ENCODE measurements at places on chromosomes 2 and 18.
A peak's percentile ranks its signal among the peaks of the same experiment; 100 is the strongest.

DNA sequence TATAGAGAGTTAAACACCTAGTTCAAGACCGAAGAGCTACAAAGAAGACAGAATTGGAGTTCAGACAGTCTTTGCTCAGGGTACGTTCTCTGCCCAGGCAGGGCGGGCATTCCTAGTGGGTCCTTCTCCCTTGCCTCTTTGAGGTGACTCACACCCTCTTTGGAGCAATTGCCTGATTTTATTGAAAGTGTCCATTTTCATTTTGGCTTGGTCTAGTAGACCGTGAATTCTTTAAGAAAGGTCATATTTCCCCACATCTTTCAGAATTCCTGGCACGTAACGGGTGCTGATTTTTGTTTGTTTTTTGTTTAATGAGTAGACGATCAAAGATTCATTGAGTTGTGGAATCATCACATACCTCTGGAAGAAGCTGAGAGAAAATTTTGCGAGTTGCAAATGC lies 871.5 kb downstream of the RNF144A start:
- no peak for DNase-seq

- DNase-seq, result no peak
These were observed 54.4 kb downstream of the NCKAP5 start for GRCh38 chr2:133513893-133514292.

- DNase-seq, result no peak
These were observed 2.6 kb downstream of the THADA start for GRCh38 chr2:43593254-43593653.

DNA sequence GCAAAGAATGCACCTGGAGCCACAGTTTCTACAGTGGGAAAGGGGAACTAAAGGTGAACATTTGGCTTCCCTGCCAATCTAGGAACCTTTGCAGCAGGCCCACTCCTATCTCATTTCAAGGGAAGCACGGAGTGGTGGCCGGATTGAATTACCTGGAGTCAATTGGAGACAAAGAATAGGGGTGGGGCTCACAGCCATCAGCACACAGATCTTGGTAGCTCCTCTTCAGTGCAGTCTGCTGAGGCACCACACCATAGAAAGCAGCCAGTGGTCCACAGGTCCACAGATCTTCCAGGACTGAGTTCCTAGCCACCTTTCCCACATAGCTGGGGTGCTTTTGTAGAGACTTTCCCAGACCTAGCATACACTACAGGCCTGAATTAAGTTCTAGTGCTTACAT lies 43.5 kb upstream of the NXPH2 start:
- DNase-seq, result no peak

DNA sequence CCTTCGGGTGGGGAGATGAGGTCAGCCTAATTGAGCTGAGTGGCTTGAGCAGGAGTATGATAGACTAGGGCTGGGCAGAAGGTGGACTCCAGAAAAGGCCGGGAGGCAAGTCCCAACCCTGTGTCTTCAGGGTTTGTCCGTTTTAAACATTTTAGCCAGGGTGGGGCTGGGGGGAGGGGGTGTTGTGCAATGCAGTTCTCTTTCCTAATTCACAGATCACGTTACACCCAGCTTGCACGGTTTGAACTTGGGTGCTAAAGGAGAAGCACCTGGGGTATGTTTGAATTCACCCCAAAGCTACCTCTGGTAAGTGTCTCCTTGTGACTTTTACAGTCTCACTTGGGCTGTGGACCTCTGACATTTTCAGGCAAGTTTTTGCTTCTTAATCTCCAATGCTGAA lies 233.3 kb downstream of the AGAP1 start:
- no peak for DNase-seq

DNA sequence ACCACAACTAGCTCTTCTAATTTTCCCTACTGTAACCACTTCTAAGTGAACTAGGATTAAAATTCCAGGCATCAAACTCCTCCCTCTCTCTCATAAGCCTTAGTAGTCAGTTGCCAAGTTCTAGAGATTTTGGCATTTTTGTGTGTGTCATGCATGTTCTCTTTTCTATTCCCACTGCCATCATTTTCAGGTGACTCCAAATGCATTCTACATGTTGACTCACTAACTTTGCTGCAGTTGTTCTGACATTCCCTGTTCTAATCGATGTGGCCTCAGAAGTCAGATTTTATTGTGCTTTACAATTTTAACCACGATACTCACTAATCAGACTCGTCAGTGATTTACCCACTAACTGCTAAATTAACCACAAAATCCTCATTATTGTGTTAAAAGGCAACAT lies 13.3 kb downstream of the DSC1 start:
- DNase-seq, result no peak

GRCh38 chr2:96336873-96337272 lies 1.3 kb downstream of the NCAPH start:
- DNase-seq, result no peak

- peak; percentile 18 for DNase-seq
These were observed 155.4 kb downstream of the FAM210A start for GRCh38 chr18:13570856-13571495.

DNA sequence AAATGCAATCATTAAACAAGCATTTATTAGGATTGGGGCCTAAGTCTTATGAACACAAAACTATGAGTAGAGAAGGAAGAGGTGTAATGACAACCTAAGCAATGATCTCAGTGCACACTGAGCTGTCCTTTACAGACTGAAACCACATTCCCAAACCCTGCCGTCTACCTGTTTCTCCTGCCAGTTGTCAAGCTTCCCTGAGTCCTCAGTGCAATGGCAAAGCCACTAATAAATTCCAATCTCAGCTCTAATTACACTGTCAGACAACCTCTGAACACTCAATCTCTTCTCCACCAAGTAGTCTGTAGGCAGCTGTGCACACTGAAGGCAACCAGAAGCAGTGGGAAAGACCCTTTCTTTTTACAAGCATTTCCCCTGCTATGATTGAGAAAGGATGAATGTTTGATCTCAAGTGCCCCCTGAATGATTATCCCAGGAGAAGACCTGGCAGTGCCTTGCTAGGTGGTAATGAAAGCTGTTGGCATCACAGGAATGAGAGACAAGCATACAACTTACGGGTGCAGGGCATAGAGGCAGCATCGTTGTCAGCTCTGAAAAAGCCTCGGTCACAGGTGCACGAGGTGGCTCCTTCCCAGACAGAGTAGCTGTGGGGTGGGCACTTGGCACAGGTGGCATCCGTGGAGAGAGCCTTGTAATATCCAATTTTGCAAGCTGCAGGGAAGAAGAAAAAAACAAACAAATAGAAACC lies 71.4 kb downstream of the EPHA4 start:
- no peak for DNase-seq

DNA sequence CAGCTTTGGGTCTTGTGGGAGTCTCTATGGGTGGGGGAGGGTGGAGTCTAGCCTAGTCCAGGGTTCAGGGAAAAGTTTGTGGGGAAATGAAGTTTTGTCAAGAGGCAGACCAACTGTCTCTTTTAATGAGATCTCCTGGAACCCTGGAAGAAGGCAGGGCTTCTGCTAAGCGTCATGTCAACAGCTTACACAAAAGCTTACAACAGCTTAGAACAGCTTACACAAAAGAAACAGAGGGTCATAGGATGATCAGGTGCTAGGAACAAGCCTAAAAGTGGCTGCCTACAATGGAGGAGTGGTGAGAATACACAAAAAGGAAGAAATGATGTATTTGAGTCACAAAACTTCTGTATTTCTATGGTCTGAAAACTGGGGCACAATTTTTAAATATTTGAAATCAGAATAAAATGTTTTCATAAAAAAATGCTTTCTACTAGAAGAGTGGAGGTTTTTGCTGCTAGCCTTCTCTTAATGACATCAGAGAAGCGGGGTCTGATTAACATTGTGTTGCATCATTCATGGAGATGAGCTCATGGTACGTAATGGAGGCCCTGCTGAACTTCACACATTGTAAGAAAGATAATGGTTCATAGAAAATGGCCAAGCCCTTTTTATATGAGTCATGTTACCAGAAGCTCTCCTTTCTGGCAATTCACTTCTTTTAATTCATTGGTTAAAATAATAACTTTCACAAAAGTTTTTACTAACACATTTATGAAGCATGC lies 351.0 kb downstream of the PIK3C3 start:
- DNase-seq, result no peak

DNA sequence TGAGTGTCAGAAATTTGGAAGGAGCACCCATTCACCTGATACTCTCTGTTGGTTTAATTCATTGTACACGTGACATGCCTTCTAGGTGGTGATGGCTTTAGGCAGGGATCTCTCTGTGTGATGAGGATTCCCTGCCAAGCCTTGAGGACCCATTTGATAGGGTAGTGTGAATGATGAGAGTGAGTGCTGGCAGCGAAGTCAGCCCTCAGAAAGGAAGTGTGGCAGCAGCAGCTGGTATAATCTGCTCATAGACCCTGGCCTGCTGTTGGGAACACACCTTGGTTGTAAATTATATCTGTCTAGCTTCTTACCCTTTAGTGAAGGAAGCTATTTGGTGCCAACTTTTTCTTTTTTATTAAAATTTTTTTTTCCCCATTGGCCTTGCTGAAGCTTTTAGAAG lies 164.5 kb downstream of the HAUS1 start:
- no peak for DNase-seq

GRCh38 chr18:23369266-23369665 lies 83.8 kb upstream of the RIOK3 start:
- no peak for DNase-seq

DNA sequence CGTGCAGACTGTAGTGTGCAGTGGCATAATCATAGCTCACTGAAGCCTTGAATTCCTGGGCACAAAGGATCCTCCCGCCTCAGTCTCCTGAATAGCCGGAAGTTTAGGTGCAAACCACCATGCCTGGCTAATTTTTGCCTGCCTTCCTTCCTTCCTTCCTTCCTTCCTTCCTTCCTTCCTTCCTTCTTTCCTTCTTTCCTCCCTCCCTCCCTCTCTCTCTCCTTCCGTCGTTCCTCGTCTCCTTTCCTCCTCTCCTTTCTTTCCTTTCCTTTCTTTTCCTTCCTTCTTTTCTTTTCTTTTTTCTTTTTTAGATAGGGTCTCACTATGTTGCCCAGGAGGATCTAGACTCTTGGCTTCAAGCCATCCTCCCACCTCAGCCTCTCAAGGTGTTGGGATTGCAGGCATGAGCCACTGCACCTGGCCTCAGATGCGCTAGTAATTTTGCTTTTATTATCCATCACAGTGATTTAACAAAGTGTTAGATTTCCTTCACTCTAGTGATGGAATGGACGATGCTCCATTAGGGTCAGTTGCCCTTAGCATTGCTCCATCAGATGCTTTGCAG lies 6.6 kb upstream of the ANKRD29 start:
- DNase-seq, result no peak

GRCh38 chr18:79460481-79461300 lies 65.0 kb downstream of the NFATC1 start:
- no peak for DNase-seq

DNA sequence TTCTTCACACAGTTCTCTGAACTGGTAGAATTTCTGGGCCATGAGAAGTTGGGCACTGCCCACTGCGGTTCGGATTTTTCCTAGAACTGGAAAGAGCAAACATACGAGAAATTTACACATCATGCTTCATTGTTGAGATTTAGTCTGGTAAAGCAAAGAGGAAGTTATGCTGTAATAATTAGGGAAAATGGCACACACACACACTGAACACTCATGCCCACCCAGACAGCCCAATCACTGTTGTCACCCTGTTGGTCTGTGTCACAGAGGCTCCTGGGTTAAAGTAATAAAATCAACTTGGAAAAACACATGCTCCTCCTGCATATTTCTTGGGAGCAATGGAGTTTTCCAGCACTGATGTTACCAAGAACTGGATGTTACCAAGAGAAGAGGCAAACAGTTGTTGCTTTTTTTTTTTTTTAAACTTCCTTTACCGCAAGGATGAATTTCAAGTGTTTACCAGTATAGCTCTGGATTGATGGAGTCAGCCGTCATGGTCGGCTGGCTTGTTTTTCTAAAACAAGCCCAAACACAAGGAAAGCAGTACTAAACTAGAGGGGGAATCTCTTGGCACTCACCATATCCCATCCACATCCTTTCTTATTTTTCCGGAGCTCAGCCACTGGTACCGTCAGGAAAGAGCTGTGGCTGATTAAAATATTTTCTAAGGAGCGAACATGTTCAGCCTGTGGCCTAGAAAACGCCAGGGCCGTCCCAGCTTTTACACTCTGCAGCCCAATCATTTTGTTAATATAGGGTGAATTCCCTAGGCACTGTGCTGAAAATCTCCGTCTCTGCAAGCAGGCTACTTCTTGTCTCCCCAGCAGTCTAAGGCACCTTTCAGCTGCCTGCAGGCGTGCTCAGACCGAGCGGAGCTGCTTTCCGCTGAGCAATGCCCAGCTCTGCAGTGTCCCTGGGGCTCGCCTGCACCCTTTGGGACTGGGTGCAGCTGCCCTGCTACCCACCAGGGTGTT lies 58.9 kb downstream of the TGIF1 start:
- DNase-seq, result no peak

GRCh38 chr18:48875314-48875941 lies 75.3 kb downstream of the SMAD7 start:
- no peak for DNase-seq

- no peak for DNase-seq
These were observed 828.2 kb downstream of the RNF144A start for GRCh38 chr2:7745369-7745768.

Data from GM04503 (cell line).